KBM-7 (cell line): ENCODE measurements at places on chromosomes 2 and 18.
A peak's percentile ranks its signal among the peaks of the same experiment; 100 is the strongest.

GRCh38 chr18:33660696-33661310 is 82.8 kb downstream of the ASXL3 start:
- no peak for DNase-seq

GRCh38 chr2:126275098-126275497 is 380.9 kb upstream of the GYPC start:
- DNase-seq: peak; percentile 18

- no peak for DNase-seq
These were observed 247.6 kb downstream of the DYM start for GRCh38 chr18:49212819-49213218.

- no peak for DNase-seq
These were observed 1225.6 kb downstream of the LRP1B start for GRCh38 chr2:140905083-140905781.

- no peak for DNase-seq
These were observed 81.2 kb upstream of the TXNDC2 start for GRCh38 chr18:9804517-9805104.

DNA sequence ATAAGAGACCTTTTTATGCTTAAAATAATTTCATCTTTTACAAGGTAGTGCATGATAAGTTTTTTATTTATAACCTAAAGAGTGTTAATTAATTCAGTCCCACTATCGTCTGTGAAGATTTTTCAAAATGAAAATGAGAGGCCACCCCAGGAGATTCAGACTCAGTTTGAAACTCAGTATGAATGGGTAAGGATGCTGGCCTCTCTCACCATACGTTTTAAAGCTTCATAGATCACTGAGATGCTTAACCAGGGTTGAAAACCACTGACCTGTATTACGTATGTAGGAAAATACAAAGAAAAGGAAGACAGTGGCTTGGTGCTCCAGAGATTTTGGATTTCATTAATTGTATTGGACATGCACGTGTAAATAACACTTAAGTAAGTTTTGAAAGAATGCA is 278.7 kb downstream of the FSIP2 start:
- no peak for DNase-seq

- no peak for DNase-seq
These were observed 7.3 kb upstream of the SETBP1 start for GRCh38 chr18:44673256-44673880.

GRCh38 chr2:76953733-76954347 is 568.3 kb downstream of the LRRTM4 start:
- peak; percentile 64 for DNase-seq

- DNase-seq: peak; percentile 76
These were observed 5.1 kb downstream of the SERPINE2 start for GRCh38 chr2:224034017-224034416.

DNA sequence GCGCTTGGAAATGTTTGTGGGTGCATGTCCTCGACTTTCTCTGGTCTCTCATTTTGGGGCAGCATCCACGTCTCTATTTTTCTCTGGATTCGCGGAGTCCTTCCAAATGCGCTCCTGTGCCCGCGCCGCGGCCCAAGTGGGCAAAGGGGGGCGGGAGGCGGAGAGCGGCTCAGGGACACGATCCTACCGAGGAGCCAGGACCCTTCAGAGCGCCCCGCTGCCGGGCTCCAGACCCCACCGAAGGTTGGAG is 990 bp downstream of the EPAS1 start:
- DNase-seq: peak; percentile 13

DNA sequence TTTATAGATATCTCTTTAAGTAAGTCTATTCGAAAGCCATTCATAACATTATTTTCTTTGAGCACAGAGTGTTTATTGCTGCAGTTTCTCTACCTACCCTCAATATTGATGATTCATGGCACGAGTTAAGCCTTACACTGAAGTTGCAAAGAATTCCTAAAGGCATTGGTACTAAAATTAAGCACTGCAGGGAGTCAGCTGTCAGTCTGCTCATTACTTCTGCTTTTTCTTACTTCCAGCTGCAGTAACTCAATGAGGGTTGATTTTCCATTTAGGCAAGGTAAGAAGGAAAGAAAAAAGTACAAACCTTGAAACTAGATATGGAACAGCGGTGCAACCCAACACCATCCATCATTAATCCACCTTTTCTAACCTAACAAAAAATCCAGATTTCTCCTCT is 65.2 kb downstream of the RNF152 start:
- peak; percentile 26 for DNase-seq

DNA sequence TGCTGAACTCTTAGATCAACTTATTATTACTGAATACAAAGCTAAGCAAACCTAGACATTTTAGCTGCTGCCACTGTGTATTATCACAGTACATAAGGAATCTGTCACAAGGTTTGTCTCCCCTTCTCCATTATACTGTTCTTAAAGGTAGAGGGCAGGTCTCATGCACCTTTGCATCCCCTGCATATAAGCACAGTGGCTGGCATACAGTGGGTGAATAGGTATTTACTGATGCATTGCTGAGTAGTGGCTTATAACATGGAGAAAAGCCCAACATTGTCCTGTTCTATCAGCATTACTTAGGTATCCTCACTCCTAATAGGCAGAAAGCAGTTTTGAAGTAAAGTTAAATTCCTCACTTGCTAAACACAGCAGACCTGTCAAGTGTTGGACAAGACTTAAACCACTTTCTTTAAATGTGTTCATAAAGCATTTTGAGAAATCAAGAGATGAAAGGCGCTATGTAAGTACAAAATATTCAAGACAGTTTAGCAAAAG is 43.6 kb downstream of the SF3B1 start:
- no peak for DNase-seq

DNA sequence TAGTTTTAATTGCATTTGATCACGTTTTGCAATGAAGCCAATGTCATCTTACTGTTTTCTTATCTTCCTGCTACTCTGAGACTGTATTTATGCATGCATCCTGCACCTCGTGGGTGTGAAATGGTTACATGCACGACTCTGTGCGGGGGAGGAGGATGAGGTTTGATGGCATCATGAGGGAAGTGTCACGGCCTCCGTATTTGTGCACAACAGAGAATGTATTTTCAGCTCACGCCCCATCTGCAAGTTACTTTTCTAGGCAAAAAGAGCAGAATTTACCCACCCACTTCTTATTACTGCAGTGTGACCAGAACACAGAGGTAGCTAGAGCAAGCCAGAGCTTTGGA is 145.1 kb downstream of the TDRD15 start:
- DNase-seq: peak; percentile 4

GRCh38 chr2:85950743-85951142 is 62.0 kb upstream of the ST3GAL5 start:
- DNase-seq: no peak

DNA sequence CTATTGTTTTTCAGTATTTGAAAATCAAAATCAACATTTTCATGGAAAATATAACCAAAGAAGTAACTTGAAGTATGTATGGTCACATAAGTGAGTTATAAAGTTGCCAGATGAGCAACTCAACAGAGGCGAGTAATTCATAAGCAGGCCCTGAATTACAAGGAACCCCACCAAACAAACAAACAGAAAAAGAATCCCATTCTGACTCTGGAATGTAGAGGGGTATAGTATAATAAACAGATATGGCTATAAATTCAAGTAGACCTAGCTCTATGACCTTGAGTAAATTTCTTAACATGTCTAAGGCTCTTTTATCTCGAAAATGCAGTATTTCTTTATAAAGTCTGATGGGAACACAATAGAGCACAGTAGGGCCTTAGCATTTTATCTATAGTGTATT is 4.7 kb upstream of the CDH2 start:
- DNase-seq: no peak

DNA sequence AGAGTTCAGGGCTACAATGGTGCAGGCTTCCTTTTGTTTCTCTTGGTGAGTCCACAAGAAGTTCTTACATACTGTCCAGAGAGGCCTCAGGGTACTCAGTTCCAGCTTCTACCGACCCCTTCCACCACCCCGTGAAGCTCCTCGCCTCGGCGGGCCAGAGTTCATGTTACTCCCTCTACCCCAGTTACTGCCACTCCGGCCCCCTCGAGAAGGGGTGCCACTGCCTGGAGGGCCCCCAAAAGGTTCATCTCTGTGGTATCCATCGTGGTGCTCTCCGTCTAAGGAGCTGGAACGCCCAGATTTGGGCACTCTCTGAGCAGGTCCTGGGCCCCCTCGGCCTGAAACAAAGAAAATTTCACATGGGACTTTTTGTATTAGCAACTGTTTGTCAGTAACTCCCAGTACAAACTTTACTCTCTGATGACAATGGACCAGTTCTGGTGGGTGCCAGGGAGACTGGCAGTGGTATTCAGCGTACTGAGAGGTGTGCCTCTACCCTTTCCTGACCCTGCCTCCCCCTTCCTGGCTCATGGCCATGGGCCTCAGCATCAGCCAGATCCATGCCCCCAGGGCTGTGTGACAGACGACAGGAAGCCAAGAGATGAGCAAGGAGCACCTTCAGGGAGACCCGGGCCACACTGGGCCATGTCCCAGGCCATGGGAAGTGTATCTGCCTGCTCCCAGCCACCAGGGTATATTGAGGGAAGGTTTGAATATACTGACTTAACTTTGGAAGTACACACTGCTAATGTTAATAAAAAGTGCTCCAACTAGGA is 5.1 kb downstream of the SFT2D3 start:
- DNase-seq: no peak

GRCh38 chr2:59000796-59001195 is 759.7 kb upstream of the FANCL start:
- peak; percentile 67 for DNase-seq

GRCh38 chr18:42778024-42778423 is 337.5 kb downstream of the RIT2 start:
- DNase-seq: no peak

DNA sequence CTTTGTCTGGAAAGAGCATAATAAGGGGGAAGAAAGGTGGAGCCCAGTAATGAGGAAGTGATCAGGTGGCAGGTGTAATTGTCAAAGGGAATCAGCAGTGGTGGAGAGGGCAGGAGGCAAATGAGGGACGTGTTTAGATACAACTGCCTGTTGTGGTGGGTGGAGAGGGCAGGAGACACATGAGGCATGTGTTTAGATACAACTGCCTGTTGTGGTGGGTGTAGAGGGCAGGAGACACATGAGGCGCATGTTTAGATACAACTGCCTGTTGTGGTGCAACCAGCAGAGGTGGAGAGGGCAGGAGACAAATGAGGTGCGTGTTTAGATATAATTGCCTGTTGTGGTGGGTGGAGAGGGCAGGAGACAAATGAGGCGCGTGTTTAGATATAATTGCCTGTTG is 173.1 kb downstream of the ANKRD30B start:
- DNase-seq: no peak

DNA sequence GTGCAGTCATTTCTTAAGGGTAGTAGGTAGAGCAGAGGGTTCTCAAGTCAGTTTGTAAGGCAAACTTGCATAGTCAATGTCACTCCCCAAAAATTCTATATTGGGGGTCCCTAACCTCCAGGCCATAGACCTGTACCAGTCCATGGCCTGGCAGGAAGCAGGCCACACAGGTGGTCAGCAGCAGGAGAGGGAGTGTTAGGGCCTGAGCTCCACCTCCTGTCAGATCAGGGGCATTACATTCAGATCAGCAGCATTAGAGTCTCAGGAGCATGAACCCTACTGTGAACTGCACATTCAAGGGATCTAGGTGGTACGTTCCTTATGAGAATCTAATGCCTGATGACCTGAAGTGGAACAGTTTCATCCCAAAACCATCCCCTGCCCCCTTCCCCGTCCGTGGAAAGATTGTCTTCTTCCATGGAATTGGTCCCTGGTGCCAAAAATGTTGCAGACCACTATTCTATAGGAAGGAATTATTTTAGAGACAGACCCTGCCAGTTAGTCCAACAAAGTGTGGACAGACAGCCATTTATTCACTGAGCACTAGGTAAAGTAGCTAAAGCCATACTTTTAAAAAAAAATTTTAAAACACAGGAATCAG is 6.7 kb downstream of the COA5 start:
- peak; percentile 55 for DNase-seq

- no peak for DNase-seq
These were observed 1383.3 kb upstream of the CDH2 start for GRCh38 chr18:29560270-29560669.

DNA sequence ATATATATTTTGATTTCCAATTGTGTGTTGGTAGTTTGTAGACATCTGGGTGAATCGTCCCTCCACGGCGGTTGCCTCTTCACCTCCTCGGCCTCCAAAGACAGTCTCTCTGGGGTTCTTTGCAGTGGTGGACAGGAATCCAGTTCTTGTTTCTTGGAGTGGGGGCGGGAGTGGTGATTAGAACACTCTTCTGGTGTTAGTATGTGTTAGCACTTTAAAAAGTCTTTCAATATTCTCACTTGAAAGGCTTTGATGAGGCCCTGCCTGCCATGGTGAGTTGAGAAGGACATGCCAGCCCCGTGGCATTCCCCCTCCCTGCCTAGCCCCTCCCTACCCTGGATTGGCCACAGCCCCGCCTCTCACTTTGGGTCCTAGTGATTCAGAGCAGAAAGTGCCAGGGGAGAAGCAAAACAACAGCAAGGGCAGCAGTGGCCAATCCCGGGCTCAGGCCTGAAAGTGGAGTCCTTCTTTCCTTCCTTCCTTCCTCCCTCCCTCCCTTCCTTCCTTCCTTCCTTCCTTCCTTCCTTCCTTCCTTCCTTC is 316.8 kb upstream of the HS6ST1 start:
- DNase-seq: no peak

GRCh38 chr2:133326652-133327397 is 241.4 kb downstream of the NCKAP5 start:
- no peak for DNase-seq

GRCh38 chr2:144455987-144456386 is 63.9 kb downstream of the ZEB2 start:
- DNase-seq: no peak

GRCh38 chr18:48060970-48061369 is 130.5 kb upstream of the SMAD2 start:
- no peak for DNase-seq

GRCh38 chr2:98730053-98730706 is 752 bp downstream of the MGAT4A start:
- DNase-seq: peak; percentile 70

DNA sequence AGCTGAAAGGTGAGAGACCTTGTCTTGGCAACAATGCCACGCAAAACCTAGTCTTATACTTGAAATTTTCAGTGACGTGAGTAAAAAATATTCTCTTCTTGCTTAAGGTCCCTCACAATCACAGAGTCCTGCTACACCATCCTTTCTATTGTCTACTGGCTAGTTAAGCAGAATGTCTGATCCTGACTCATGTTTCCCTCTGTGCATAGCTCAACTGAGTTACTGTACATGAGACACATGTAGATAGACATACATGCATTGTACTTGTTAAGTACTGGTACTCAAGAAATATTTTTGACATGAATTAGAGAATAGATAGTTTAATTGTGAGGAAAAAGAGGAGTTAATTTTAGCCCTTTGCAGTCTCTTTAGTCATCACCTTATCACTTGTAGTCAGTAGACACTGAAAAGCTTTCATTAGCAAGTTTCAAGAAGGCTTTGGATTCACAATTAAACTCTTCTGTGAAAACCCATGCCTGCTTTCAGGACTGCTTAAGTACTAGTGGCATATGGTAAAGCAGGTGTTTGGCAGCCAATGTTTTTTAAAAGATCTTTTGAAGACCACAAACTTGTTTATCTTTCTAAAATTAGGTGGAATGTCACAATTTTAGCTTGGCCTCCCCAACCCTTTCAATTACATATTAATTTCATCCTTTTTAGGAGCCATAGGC is 158.7 kb upstream of the CCDC150 start:
- no peak for DNase-seq

GRCh38 chr2:28377984-28378678 is 14.5 kb upstream of the FOSL2 start:
- DNase-seq: peak; percentile 74

- no peak for DNase-seq
These were observed 167.3 kb downstream of the TMEM18 start for GRCh38 chr2:509888-510287.
